ENCODE measurements at places on chromosomes 12 and 14.

DNA sequence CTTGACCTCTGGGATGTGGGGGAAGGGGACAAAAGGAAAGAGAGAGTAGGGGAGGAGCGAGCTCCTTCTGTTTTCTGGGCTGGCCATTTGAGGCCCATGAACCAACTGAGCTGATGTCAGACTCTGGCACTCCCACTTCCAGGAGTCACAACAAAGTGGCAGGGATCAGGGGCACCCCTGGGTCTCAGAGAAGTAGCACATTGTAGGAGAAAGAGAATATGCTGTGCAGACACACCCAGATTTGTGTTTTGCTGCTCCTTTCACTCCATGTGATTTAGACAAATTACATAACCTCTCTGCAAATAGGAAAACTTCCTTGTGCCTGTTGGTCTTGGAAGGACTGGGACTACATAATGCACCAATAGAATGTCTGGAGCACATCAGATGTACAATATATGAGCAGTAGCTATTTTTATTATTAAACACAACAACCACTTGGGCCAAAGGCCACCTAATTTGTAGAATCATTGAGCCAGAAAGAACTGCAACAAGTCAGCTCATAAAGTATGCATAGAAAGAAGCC is 265.5 kb downstream of the ZFP36L1 start:
- DNase-seq, result no peak

GRCh38 chr12:103282124-103282523 is 213.6 kb downstream of the C12orf42 start:
- DNase-seq, result no peak

- DNase-seq, result no peak
These were observed 206.5 kb downstream of the SLC41A2 start for GRCh38 chr12:104751594-104751993.

- peak; percentile 45 for DNase-seq
These were observed 63.6 kb upstream of the DLK1 start for GRCh38 chr14:100662879-100663760.

DNA sequence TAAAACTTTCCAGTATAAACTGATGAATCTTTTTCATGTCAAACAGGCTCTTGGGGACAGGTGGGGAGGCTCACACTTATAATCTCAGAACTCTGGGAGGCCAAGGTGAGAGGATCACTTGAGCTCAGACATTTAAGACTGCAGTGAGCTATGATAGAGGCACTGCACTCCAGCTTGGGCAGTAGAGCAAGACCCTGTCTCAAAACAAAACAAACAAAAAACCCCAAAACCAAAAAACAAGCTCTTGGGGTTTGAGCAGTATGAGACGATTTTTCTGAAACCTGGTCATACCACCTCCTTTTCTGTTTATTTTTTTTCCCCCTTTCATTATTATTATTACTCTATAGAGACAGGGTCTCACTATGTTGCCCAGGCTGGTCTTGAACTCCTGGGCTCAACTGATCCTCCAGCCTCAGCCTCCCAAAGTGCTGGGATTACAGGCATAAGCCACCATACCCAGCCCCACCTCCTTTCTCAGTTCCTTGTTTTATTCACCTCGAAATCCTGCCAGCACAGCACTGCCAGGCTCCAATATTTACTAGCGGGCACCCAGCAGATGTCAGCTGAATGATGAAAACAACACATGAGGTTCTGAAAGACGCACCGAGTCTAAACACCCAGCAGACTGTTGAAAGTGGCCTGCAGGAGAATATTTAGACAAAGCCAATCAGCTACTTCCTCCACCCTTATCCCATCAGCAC is 19.5 kb upstream of the CDK17 start:
- DNase-seq, result no peak

DNA sequence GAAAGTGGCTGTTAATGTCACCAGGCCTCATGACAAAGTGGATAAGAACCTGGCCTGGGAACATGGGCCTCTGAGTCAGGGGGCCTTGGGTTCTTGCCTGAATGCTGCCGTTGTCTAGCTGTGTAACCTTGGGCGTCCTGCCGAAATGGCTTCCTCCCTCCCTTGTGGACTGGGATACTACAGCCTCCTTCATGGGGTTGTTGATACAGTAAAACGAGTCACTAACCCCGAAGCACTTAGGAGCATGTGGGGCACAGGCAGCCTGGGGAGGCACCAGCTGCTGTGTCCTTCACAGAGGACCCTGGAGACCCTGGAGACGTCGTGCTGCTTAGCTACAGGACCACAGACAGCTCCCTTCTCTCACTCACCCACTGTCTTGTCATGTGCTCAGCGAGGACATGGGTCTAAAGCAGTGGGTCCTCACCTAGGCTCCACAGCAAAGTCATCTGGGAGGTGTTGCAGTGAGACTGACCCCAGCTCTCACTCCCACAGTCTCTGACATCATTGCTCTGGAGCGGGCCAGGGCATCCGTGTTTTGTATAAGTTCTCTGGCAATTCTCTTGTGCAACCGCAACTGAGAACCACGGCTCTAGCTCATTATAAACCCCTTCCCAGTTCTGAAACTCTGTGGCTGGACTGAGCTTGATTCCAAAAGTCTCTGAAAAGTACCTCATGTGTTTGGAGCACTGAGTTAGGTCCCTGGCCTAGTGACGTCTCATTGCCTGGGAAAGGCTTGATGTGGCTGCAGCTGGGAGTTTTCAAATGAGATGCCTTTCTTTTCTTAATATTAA is 42.1 kb downstream of the SERPINA3 start:
- DNase-seq, result no peak

DNA sequence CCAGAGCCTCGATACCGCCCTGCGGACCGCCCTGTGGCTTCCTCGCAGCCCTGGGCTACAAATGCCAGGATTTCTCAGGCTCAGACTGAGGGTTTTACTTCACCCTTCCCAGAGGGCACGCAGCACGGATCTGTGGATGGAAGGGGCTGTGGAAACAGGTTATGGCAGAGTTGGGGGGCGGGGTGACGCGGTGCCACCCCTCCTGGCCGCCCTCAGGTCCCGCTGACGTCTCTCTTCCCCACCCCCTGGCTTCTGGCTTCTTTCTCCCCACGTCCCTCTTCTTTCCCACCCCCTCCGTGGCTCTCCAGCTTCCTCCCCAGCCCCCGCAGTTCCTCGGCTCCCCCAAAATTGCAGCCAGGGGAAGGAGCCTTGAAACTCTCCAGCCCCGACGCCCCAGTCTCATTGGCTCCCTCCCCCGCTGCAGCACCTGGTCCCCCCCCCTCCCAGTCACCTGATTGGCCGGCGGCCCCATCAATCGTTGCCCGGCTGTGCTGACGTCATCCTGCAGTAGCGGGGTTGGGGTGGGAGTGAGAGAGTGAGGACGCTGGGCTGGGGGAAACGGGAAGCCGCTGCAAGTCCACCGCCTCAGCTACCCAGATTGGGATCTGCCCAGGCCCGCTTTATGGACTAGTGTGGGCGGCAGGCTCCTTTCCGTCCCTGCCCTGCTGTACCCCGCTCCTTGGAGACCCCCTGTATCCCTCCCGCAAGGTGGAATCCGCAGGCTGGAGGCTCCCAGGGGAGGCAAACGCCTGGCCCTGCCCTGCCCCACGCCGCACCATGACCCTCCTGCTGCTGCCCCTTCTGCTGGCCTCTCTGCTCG is at the start of gene CLSTN3:
Gene CLSTN3, plus strand, starts transcription at position 500 of the 820 bp plus-strand sequence. Its CDS starts 278 bp downstream, at position 778.
- peak; percentile 66 for DNase-seq

DNA sequence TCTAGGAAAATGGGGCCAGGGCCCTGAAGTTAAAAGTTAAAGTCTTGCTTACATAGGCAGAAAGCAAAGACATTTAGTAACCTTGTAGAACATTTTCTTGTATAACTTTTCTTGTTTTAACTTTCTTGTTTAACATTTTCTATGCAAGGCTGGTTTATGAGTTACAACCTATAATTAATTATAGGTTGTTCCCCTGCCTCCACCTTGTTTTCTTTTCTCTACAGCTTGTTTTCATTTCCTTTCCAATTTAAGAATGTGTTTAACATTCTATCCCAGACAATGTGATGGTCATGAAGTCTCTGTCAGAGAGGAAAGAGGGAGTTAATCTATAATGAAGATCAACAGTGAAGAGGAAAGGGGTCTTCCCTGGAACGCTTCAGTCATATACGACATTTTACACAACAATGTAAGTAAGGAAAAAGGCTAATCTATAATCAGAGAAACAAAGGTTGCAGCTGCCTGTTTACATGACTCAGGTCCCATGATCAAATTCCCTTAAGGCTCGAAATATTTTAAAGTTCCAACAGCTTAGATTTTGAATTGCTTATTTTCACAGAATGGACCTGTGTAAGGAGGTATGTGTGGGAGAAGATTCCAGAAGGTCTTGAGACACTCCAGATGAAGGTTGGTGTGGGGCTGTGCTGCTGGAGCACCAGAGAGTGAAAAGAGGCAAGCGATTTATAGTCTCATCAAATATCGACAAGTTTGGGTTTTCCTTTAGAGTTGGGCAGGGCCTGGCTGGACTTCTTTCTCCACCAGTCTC is 34.2 kb upstream of the TCL1B start:
- DNase-seq, result no peak

DNA sequence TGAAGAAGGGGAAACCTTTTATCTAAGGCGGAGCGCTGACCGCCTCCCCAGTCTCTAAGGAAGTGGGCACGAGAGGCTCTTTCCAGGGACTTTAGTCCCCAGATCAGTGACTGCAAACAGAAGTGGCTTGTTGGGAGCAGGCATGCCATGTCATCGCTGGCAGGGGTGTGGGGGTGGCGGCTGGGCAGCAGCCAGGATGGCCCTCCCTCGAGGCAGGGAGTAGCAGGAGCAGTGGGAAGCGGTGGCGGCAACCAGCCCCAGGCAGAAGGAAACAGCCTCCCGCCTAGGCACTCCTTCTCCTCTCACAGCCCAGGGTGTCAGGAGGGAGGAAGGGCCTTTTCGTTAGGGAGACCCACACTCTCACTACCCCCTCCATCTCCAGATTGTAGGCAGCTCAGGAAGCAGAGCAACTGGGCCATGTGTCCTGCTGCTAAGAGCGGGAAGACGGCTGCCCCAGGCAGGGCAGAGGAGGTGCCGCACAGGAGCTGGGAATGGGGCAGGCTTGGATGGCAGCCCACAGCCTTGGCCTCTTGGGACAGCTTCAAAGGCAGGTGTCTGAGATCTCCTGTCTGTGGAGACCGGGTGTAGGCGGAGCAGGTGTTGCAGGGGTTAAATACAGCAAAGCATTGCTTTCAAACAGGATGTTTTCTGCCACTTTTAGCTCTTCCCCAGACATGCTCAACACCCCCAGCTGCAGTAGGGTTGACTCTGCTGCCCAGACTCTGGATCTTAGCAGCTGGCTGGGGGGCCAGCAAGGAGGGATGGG is 21.8 kb downstream of the VDR start:
- DNase-seq, result no peak

DNA sequence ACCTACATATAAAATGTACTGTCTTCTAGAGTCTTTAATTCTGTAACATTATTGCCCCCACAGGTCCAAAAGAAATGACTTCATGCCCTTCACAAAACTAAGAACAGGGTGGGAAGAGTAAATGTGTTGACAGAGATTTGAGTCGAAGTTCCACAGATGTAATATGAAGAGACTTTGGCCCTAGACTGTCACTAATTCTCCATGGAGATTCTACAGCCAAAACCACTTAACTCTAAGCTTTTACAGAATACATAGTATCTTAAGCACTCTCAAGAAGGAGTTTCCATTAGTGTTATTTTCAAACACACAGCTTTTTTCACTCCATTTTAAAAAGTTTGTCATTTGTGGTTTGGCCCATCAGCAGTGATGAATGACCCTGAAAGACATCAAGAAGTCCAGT is 56.3 kb downstream of the ABCC9 start:
- no peak for DNase-seq

GRCh38 chr12:121284551-121285390 is 11.7 kb downstream of the CAMKK2 start:
- no peak for DNase-seq

DNA sequence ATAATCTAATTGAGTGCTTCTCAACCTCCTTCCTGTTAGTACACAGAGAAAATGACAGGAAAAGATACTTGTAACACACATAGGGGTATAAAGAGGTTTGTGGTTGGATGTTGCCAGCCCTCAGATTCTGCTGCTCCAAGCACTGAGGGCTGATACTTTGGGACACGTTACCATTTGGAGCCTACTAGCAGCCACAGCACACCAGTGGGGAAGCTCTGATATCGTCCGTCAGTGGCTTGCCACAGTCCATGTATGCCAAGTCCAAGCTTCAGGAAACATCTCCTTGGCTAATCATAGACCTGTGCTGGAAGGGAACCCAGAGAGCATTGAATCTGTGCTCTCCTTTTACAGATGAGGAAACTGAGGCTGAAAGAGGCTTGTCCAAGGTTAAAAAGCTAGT is 22.3 kb downstream of the B4GALNT3 start:
- no peak for DNase-seq
